ENCODE measurements at places on chromosomes 13 and 19.

GRCh38 chr19:6062274-6062673, 48.0 kb downstream of the RFX2 start:
- no peak for DNase-seq

- no peak for DNase-seq
Measured at GRCh38 chr13:37136187-37136586, 30.7 kb upstream of the CSNK1A1L start.

DNA sequence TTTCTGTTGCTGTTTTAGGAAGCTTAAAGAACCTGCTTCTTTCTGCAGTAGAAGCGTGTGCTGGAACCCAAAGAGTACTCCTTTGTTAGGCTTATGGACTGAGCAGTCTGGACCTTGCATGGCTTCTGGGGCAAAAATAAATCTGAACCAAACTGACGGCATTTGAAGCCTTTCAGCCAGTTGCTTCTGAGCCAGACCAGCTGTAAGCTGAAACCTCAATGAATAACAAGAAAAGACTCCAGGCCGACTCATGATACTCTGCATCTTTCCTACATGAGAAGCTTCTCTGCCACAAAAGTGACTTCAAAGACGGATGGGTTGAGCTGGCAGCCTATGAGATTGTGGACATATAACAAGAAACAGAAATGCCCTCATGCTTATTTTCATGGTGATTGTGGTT, 103.1 kb downstream of the TNFRSF19 start:
- no peak for DNase-seq

DNA sequence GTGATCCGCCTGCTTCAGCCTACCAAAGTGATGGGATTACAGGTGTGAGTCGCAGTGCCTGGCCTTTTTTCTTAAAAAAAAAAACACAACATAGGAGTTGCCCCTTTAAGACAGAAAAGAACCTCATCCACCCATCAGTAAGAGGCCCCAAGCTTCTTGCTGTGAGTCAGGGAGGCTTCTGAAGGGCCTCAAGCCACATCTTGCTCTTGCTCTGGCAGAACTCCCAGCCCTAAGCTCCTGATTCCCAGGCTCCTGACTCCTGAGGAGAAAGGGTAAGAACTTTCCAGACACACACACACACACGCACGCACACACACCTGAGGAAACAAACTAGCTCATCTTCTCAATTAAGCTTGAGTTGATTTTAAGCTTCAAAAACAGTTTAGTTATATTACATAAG, 6.9 kb downstream of the ETFB start:
- no peak for DNase-seq

GRCh38 chr13:106028911-106029310, 506.6 kb downstream of the EFNB2 start:
- DNase-seq: no peak

GRCh38 chr13:106507560-106508274, 27.7 kb downstream of the EFNB2 start:
- DNase-seq: no peak

- DNase-seq: no peak
Measured at GRCh38 chr13:75339635-75340374, 142.2 kb downstream of the TBC1D4 start.

DNA sequence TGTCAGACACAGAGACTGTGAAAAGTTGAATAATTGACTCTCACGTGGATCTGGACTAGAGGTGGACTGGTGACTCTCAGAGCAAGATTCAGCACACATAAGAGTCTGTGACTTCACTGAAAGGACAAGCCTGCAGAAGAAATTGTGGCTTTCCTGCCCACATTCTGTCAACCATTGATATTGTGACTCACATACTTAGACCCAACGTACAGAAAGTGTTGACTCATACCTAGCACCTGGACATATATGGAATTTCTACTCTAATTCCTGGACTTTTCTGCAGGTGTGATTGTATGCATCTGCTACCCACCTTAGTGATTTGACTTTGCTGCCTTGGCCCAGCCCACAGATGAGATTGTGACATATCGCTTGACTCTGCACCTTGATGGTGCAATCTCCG, 15.6 kb upstream of the ZNF730 start:
- no peak for DNase-seq

GRCh38 chr19:8355631-8356402, 8.1 kb upstream of the ANGPTL4 start:
- no peak for DNase-seq

DNA sequence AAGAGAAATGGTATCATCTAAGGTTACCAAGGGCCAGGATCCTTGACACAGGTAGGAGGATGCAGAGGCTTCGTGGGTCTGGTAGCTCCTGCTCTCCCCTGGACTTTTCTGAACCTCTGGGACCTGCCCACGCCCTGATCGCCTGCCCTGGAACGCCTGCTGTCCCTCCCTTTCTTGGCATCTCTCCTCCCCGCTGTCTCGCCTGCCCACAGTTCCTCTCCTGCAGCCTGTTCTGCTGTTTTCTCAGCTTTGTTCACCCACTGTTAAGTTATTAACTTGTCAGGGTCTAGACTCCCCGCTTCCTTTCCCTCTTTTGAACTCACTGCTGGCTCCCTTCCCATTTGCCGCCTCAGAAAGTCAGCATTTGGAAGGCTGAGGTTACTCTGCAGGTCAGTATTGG, 19.8 kb downstream of the SERP2 start:
- DNase-seq: no peak

GRCh38 chr13:51058461-51059167, 52.5 kb downstream of the C13orf42 start:
- no peak for DNase-seq

GRCh38 chr19:53537121-53537520, 824 bp upstream of the ZNF331 start:
- DNase-seq: no peak

Data from substantia nigra (tissue), 51 donors.